Ascending aorta (tissue), 2 donors: ENCODE measurements at places on chromosomes 7 and 10. TPM values are rescaled to one million over a fixed set of nuclear protein-coding genes. Genes with fewer than 3 reads are reported as not detected.

FAM241B gene
- not detected for total RNA-seq

CALN1 gene
- 1.2 TPM for total RNA-seq

AP1S1 gene
- 77.4 TPM for total RNA-seq

- DNase-seq, result no peak
Measured at GRCh38 chr10:80694930-80695329, 157.2 kb downstream of the SH2D4B start.

DNA sequence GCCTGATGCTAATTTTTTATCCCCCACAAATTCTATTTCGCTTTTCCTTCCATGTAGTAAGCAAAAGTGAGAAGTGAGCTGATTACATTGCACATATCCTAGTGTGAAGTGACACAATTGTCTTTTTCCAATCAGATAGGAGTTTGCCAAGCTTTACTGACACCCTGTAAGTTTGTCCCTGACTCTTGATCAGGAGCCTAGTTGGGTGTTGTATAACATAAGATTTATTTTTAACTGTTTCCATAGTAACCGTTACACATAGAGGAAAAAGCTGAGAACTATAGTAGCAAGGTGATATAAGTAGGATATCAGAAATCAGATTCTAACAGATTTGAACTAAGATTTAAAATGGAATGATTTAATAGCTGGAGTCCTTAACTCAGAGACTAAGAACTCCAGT, 31.2 kb downstream of the EXOC4 start:
- no peak for DNase-seq

GRCh38 chr7:23405240-23405618, 65.1 kb downstream of the IGF2BP3 start:
- DNase-seq, result no peak

- DNase-seq, result no peak
Measured at GRCh38 chr10:97920865-97921264, 71.2 kb downstream of the GOLGA7B start.

DNA sequence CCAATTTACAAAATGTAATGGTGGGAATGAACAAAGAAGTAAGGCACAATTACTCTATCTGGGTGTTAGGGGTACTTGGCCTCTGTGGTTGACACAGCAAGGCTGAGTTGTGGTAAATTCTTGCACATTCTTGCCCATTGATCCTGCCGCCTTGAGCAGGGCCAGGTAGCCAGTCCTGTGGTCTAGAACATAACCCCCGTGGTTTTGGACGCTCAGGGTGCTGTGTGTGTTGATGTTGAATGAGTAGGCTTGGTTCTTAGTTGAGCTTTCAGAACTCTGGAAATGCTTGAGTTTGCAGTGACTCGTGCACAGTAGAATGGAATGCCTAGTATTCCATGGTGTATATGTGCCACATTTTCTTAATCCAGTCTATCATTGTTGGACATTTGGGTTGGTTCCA, 42.3 kb upstream of the CDHR3 start:
- no peak for DNase-seq
